Esophagus squamous epithelium (tissue), 5 donors: ENCODE measurements at places on chromosomes 11 and 22.

- DNase-seq, result no peak
These were observed 7.6 kb downstream of the SLC39A13 start for GRCh38 chr11:47415949-47416472.

GRCh38 chr11:1389932-1390568, at the start of gene BRSK2:
TSS of gene BRSK2 (plus strand) at chr11:1389934. CDS start at chr11:1390285, 351 bp downstream.
- DNase-seq, result no peak

DNA sequence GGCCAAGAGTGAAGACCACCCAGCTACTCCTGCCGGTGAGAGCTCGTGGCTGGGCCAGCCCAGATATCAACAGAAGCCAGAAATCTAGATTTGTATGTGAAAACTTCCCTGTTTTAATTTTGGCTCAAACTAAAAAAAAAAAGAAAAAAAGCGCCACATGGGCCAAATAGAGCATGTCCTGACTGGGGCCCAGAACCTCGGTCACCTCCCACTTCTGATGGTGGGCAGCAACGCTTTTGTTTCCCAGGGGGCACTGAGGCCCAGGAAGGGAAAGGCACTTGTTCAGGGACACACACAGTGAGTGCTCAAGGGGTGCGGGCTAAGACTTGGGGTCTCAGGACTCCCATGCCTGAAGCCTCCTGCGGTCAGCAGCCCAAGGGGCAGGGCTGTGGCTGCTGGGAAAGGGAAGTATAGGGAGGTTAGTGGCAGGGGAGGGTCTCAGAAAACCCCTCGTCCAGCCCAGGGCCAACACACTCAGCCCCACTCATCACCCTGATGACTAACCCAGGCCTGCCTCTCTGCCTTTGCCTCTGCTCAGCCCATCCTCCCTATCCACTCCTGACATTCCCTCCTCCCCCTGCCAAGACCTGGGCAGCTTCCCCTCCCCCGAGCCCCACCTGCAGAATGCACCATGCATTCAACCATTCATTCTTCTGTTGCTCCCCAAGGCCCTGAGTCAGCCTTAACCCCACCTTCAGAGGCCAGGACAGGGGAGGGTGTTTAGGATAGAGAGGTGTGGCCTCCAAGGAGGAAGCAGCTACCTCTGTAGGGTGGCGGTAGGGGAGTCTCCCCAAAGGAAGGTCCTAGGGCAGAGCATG, 30.0 kb upstream of the TCF20 start:
- DNase-seq, result no peak

- DNase-seq, result no peak
These were observed 292.8 kb downstream of the NXPE2 start for GRCh38 chr11:114970927-114971645.

- no peak for DNase-seq
These were observed 37.6 kb downstream of the ZNF195 start for GRCh38 chr11:3341298-3341697.

DNA sequence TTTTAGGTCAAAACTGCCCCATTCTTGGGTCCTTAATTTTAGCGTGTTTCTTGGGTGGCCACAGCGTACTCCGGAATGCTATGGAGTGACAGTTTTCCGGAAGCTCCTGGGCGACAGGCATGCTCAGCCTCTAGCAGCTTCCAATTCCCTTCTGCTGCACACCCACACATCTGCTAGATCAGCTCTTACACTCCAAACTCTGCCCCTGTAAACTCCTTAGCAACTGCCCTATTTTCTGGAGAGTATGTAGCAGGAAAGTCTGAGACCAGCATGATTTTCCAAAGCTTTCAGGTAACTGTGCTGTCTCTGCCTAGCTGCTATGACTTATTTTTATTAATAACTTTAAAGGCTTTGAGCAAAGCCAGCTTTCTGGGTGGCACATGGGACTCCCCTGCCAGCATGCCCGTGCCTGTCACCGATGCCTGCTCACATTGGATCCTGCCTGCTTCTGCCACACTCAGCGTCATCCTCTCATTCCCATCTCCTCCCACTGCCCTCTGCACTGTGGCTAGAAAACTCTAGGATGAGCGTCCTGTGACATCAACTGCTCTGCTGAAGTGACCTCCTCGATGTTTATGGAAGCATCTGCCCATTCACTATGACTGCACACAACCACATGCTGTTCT, 17.3 kb downstream of the TOLLIP start:
- DNase-seq, result no peak

GRCh38 chr11:133982876-133983275, 26.1 kb upstream of the IGSF9B start:
- no peak for DNase-seq

GRCh38 chr22:41596776-41597634, 7.4 kb upstream of the PMM1 start:
- DNase-seq, result no peak

DNA sequence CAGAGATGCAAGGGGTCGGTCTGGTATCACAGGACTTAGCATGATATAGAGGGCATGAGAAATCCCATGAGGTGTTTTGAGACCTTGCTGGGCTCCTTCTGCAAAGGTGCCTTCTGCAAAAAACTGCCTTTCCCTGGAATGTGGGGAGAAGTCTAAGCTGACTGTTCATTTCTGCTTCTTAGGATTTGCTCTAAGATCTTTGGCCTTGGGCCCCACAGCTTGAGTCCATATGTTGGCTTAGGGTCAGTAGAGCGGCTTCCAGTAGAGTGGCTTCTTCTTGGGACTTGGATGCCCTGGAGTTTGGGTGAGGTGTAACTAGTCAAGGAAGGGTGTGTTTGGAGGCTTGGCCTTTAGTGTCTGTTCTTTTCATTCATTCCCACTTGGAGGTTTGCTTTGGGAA, 37.0 kb downstream of the AMPD3 start:
- no peak for DNase-seq

- DNase-seq, result no peak
These were observed 199.7 kb downstream of the C11orf91 start for GRCh38 chr11:33500861-33501479.

DNA sequence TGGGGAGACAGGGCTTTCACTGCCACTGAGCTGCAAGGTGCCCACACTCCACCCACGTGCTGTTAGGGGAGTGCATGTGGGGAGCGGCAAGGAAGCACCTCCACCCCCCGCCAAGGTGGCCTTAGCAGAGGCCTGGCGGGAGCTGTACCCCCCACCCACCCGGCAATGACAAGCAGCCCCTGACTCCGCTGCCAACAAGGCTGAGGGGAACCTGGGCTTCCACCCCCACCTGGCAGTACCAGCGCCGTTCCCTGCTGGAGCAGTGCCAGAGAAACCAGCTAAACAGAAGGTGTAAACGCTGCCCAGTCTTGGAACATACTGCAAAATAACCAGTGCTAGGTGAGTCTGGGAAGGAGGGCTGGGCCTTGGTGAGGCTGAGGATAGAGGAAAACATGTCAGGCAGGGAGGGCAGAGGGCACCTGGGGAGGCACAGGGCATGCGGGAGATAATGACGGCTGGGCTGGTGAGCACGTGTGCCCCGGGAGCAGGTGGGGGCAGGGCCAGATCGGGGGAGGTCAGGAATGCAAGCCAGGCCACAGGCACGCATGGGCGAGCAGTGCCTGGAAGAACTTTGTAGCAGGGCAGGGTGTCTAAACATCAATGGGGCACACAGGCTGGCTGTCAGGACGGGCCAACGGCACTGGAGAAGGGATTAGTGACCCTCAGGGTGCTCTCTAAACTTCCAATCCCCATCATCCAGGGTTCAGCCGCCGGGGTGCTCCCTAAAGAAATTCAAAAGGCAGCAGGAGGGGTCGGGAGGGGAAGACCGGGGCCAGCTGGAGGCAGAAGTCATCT, 6.6 kb downstream of the CERK start:
- no peak for DNase-seq

- no peak for DNase-seq
These were observed 687.8 kb downstream of the FAM181B start for GRCh38 chr11:82045748-82046457.

DNA sequence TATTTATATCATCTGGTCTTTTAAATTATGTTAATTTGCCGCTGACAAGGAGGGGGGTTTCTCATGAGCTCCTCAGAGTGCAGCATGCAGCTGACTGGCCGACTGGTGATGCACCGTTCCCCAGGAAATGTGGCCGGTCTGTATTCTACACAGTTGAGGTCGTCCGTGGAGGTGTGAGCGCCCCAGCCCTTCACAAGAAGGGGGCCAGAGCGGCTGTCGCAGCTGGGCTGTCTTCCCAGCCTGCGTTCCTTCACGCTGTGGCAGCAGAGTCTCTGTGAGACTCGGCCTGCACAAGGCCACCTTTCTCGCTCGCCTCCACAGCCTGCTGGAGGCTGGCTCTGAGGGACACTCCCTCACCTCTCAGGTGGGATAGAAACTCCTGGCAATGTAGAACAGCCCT, 43.2 kb downstream of the AP2A2 start:
- DNase-seq, result no peak

GRCh38 chr22:37643225-37643847, 3.9 kb downstream of the SH3BP1 start:
- no peak for DNase-seq

- DNase-seq, result no peak
These were observed 115.6 kb downstream of the SGSM3 start for GRCh38 chr22:40485813-40486667.

- no peak for DNase-seq
These were observed 3.3 kb downstream of the SEC14L2 start for GRCh38 chr22:30400159-30400558.

GRCh38 chr22:20093418-20094196, 13.6 kb downstream of the DGCR8 start:
- no peak for DNase-seq

GRCh38 chr11:4643076-4643475, 706 bp upstream of the OR51E1 start:
- DNase-seq, result no peak

DNA sequence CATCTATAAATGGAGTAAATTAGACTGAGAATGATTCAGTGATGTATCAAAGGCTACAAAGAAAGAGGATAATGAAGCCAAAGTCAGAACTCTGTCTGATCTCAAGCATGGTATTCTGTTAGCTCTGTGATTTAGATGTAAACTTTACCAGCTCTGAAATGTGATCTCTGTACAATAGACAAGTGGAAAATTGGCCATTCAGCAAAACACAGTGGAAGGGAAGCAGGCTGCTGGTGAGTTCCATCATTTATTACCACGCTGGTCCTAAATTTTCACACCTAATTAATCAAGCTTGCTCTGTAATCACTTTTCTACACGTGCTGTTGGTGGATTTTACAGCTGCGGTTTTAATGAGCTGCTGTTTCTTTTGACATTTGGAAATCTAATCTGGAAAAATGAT, 145.1 kb upstream of the OPCML start:
- no peak for DNase-seq

GRCh38 chr11:69094111-69094914, 45.6 kb downstream of the TPCN2 start:
- DNase-seq, result no peak

- no peak for DNase-seq
These were observed 1089.3 kb downstream of the FAM181B start for GRCh38 chr11:81644239-81644840.

- DNase-seq, result no peak
These were observed 16.0 kb upstream of the EFCAB6 start for GRCh38 chr22:43827926-43828724.

GRCh38 chr22:25054943-25055511, 102.5 kb downstream of the KIAA1671 start:
- DNase-seq, result no peak

DNA sequence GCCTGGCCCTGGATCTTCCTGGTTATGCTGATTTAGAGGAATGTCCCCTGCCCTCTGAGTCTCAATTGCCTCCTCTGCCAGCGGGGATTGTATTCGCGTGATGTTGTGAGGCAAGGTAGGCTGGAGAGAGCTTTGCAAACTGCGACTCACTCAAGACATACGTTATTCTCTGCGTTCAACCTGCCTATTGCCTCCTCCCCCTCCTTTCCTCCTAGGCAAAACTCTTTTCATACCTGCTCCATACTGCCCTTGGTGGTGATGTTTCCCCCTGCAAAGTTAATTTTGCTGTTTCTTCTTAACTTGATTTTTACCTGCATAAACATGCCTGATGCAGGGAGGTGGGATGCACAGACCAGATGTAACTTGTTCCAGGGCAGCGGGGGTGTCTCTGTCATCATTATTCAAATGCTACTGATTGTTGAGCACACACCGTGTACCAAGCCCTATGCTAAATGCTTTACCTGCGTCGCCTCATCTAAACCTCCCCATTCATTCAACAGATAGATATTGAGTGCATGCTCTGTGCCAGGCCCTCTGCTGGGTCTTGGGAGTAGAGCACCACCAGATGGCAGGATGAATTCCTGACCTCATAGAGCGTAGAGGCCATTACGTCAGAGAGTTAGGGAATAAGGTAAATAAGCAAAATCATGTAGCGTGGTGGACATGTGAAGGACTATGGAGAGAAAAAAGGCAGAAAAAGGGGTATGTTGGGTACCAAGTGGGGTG, 29.0 kb downstream of the SGSM1 start:
- DNase-seq, result no peak

GRCh38 chr11:130781931-130782330, 134.3 kb downstream of the SNX19 start:
- no peak for DNase-seq

DNA sequence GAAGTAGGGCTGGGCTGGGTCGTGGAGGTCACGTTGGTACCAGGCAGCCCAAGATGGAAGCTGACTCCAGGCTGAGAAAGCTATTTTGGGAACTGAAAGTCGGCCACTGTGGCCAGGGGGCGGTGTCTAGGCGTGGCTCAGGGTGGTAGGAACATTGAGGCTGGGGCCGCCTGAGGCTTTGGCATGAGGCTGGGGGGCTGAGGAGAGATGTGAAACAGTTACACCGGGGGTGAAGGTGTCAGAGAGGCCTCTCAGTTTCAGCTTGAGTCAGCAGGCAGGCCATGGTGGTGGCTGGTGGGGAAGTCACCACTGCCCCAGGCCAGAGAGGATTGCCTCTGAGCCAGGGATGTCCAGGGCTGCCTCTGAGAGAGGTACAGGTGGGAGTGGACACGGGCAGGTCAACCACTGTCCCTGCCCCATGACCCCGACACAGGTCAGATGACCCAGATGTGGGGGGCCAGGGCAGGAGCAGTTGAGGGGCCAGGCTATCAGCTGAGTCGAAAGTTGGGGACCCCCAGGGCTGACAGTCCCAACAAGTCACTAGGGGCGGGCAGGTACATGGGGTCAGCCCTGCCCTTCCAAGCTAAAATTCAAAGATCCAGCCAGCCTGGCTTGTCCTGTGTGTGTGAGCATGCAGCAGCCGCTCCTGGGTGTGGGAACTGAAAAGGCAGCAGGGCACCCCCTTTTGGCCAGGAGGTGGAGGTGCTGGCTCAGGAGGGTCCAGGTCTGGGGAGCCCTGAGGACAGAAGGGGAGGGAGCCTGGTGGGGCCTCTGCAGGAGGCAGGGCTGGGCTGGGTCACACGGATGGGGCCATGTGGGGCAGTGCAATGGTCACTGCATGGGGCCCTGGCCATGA, 7.2 kb downstream of the KCNK7 start:
- DNase-seq, result no peak

GRCh38 chr22:27267145-27267544, 534.4 kb downstream of the MN1 start:
- DNase-seq, result no peak

GRCh38 chr11:86486261-86487030, 111.8 kb downstream of the CCDC81 start:
- DNase-seq, result no peak
